ENCODE measurements at places on chromosomes 16 and 17.

GRCh38 chr16:47470211-47470610 lies 9.1 kb downstream of the PHKB start:
- DNase-seq = no peak

- DNase-seq = peak; percentile 92
Observed at GRCh38 chr17:28524476-28525424, 18.6 kb downstream of the FOXN1 start.

- DNase-seq = peak; percentile 30
Observed at GRCh38 chr16:88686062-88686438, 257 bp downstream of the SNAI3 start.

- no peak for DNase-seq
Observed at GRCh38 chr16:83212301-83212841, 585.6 kb downstream of the CDH13 start.

GRCh38 chr16:84916850-84917249 lies 94.5 kb downstream of the ZDHHC7 start:
- no peak for DNase-seq
